ENCODE measurements at places on chromosomes 2 and 18.
A peak's percentile ranks its signal among the peaks of the same experiment; 100 is the strongest.

- peak; percentile 44 for DNase-seq
Observed at GRCh38 chr2:64865073-64865830, 123.9 kb upstream of the SLC1A4 start.

GRCh38 chr2:66813525-66813924 is 378.6 kb downstream of the MEIS1 start:
- no peak for DNase-seq

DNA sequence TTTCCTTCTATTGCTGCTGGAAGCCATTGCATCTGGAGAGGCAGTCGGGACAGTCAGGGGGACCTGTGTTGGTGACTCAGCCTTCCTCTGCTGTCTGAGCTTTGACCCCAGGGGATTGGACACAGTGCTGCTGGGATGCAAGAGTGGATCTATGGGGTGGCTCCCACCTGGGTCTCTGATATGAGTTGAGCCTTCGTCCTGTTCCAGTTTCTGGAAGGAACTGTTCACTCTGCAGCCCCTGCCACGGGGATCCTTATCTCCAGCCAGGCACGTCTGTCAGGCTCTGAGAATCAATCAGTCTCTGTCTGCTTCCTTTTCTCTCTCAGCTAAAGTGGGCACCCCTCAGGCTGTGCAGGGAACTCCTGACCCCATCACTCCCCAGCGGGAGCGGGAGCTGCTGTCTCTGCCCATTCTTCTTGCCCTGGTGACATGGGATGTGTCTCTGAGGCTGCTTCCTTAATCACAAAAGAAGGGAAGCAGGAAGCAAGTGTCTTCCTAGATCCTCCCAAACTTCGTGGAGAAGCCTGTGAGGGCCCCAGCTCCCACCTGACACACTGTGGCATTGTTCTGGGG is 51.7 kb downstream of the ARHGAP28 start:
- DNase-seq = no peak

DNA sequence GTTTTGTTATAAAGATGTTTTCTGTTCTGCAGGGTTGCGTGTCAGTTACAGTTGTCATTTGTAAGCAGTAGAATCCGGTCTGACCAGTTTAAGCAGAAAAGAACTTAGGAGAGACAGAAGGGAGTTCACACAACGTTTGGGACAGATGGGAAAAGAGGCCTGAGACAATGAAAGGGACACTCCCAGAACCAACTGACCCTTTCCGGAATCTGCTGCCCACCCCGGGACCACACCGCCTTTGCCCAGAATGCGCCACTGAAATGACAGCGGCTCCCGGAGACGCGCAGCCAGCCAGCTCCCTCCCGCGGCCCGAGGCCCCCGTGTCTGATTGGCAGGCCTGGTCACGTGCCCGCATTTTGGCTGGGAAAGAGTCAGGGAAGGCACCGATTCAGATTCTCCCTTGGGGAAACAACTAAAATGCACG is 244.6 kb downstream of the BCL2 start:
- DNase-seq = peak; percentile 41

DNA sequence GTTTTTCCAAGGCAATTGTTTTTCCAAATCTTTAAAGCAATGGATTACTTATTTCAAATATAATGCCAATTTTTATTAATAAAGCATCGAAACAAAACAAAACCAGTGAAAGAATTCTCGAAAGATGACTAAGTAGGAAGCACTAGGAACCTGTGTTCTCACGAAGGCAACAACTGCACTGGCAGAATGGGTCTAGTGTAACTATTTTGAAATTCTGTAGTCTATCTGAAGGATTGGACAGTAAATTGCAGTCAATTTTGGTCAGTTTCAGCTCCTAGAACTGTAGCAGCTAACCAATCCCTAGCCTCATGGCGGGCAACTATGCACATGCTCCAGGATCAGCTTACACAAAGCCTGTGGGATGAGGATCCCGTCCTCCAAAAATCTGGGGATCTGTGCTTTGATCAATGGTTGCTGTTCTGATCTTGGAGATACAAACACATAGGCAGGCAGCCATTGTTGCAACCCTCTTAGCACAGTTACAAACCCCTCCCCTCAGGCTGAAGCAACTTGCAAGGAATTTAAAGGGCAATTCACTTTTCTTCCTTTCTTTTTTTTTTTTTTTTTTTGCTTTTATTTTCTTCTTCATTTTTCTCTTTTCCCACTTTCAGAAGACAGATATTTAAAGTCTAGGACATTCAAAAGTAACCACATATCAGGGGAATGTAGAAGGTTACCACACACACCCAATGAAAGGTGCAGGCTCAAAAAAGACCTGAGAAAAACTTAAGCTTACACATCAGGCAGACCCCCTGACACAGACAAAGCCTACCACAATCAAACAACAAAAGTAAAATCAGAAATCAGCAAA is 147.6 kb downstream of the THADA start:
- no peak for DNase-seq

- no peak for DNase-seq
Observed at GRCh38 chr2:170670651-170671050, 44.5 kb upstream of the SP5 start.

DNA sequence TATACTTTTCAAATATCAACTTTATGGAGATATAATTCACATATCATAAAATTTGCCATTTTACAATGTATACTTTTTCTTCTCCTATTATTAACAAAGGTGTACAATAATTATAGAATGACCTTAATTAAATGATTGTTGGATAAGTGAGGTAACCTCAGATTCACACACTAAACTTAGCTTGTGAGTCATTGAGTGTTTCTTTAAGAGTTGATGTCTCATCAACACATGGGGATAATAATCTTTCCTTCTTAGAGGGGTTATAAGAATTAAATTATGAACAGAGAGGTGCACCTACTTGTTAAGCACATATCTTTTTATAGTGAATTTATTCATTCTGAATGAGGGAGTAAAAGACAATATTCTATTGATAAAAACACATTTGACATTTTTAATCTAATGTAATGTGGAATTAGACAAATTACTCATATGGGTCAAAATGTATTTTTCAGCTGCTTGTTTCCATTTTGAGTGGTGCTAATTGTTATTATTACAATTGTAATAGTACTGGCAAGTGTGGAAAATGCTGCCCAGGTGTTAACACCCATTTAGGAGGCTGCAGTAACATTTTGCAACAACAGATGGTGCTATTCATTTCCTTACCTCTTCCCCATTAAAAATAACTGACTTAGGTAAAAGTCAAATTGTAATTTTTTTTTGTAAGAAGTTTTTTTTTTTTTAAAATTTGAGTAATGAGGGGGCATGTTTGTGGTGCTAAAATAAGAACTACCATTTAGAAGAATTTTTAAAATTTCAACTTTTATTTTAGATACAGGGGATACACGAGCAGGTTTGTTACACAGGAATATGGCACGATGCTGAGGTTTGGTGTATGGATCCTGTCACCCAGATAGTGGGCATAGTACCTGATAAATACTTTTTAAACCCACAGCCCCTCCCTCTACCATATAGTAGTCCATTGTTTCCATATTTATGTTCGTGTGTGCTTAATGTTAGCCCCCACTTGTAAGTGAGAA is 32.1 kb upstream of the DYNAP start:
- DNase-seq = no peak

- DNase-seq = no peak
Observed at GRCh38 chr2:162938387-162938786, 99.8 kb upstream of the KCNH7 start.

DNA sequence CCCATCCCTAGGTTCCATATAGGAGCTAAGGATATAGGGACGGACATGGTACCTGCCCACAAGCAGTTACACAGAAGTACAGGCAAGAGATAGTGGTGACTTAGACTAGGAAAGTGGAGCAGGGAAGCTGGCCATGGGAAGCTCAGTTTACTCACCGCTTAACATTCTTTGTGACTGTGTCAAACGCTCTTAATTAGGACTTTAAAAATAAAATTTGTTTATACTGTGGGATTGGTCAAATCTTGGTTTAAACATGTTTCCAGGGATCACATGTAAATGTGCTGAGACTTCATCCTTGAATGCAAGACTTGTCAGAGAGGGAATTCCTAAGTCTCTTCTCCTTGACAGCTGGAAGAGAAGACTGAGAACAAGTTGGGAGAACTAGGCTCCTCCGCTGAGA is 107.3 kb downstream of the MTCL1 start:
- no peak for DNase-seq

GRCh38 chr18:25531207-25531606 is 179.2 kb upstream of the ZNF521 start:
- no peak for DNase-seq

DNA sequence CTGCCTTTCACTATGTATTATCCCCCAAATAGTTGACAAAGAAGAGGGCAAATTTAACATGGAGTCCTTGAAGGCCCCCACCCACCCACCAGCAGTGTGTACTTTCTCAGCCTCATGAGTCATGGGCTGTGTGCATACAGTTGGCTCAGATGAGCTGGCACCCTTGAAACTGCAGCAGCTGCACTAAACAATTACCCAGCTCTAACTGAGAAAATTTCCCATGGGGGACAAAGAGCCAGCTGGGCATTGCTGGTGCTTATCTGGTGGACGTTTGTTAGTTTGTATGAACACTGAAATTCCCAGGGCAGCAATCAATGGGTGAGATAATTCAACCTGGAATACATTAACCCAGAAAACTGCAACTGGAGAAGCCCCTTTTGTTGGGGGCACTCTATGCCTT is 131.7 kb downstream of the GCA start:
- no peak for DNase-seq

Data from activated CD4-positive, CD25-positive, alpha-beta regulatory T cell (primary cell).